ENCODE measurements at places on chromosomes 5 and 9.

- no peak for DNase-seq
Measured at GRCh38 chr5:24817966-24818365, 173.2 kb upstream of the CDH10 start.

- no peak for DNase-seq
Measured at GRCh38 chr5:8676695-8677094, 807.7 kb downstream of the MTRR start.

- DNase-seq, result no peak
Measured at GRCh38 chr9:116795821-116796220, 108.7 kb downstream of the TRIM32 start.

- DNase-seq, result no peak
Measured at GRCh38 chr9:14883310-14883944, 26.8 kb downstream of the FREM1 start.

GRCh38 chr9:72579190-72579589, 57.8 kb downstream of the TMC1 start:
- DNase-seq, result no peak

DNA sequence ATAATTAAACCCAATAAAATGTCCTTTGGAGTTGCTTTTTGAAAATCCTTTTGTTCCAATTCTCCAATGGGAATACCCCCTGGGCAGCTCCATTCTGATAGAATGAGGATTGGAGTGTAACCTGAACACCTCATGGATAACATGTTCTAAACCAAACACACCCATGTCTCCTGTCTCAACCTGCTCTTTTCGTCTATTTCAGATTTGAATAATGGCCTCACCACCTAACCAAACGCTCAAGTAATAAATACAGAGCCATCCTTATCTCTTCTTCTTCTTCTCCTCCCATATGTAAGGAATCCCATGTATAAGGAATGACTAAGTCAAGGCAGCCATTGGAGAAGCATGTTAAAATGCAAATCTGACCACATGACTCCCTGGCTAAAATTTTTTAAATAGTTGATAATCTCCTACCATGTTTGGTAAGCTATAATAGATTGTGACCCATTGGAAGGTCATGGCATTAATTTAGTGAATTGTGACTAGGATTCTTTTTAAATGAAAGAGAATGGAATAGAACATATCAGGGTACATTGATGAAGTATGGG, 26.0 kb downstream of the ELL2 start:
- DNase-seq, result no peak

- no peak for DNase-seq
Measured at GRCh38 chr5:79050498-79050897, 19.0 kb downstream of the DMGDH start.

DNA sequence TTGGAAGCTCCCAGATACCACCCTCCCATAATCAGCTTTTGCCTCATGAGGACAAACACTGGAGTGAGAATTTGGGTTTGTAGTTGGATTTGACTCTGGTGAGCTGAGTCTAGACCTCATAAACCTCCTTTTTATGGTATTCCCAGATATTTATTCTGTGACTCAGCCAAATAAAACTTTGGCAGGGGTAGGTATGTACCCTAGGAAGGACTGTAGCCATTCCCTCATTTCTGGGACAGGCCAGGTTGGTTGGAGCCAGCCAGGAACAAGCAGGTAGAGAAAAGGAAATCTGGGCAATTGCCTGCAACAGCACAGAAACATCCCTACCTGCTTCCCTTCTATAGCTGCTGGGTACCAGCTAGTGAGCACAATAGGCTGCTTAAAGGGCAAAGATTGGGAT, 19.4 kb downstream of the ENHO start:
- no peak for DNase-seq
